Activated CD4-positive, alpha-beta T cell treated with anti-CD3 and anti-CD28 coated beads, Interleukin-2, Interleukin-4, amounts not matched to agents 100 ng/mL and 50 ng/mL, durations not matched to agents 16 hours and 8 hours (primary cell): ENCODE measurements at places on chromosomes 7 and 10.
A peak's percentile ranks its signal among the peaks of the same experiment; 100 is the strongest.

GRCh38 chr7:19011212-19011611 lies 106.2 kb downstream of the TWIST1 start:
- DNase-seq: no peak

DNA sequence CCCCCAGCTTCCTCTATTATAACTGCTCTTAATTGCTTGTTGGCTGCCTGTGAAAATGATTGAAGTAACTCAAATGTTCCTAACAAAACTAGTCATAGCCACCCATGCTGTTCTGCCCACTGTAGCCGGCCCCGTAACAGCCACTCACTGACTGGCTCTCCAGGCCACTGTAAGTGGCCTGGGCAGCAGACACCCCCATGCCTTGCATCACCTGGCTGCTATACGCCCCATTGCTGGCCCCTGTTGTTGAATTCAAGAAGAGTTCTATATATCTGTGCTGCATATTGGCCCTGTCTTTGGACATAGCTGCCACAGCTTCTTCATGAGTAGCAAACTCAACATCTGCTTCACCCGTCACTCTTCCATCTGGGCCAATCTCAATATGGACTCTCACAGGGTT lies 15.1 kb downstream of the FXYD4 start:
- DNase-seq: no peak

DNA sequence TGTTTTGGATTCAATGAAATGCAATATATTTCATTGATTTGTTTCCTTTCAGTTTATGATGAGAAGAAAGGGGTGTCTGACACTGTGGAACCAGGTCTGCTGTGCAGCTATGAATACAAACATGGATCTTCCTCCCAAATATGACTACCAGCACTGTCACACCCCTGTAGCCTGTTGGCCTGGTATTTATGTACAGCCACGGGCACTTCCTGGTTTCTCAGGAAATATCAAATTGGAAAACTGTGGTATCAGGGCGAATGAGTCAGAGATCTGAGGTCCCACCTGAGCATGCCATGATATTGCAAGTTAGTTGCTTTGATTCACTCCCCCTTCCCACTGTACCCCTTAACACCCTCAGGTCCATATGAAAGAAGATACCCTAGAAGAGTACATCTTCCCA lies 87.8 kb downstream of the DNMBP start:
- DNase-seq: no peak

DNA sequence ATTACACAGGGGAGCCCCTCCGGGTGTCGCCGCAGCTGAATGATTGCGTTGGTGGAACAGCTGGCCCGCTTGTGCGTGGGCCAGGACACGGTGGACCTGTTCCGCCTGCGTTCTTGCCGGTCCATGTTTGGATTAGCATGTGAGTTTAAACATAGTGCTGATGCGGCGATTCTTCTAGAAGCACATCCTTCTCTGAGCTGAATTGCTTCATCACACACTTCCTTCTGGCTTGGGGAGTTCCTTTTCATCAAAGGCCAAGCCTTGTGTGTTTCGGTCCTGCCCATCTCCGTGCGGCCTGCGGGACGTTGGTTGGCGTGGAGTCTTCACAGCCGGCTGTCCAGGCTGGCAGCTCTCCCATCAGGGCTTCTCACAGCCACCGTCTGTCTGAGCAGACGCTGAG lies 45.5 kb upstream of the SLC29A4 start:
- DNase-seq: no peak

DNA sequence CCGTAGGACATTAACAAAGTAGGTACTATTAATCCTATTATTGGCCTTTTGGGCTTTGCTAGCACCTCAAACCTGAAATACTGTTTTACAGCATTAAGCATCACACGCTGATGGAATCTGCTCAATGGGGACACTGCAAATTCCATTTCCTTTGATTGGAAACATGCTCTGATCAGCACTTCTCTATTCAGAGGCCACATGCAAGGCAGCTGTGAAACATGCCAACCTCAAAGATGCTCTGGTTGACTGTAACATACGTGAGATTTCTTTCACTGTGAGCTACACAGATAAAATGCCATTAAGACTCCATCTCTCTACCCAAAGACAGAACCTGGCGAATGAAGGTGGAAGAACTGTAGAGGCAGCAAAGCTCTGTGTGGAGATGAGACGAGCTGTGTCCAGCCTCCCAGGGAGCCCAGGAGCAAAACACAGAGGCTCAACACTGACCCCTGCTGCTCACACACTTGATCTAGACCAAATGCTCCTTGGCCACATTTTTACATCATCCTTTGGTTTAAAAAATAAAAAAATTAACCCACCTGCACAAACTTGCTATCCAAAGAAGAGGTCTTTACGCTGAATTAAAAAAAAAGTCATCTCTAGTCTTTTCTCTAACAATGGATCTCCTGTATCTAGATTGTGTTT lies 8.0 kb downstream of the RSU1 start:
- DNase-seq: peak; percentile 47

- DNase-seq: no peak
Observed at GRCh38 chr10:126160571-126160970, 227.7 kb downstream of the ADAM12 start.

GRCh38 chr7:139846297-139846696 lies 17.2 kb downstream of the TBXAS1 start:
- DNase-seq: no peak

DNA sequence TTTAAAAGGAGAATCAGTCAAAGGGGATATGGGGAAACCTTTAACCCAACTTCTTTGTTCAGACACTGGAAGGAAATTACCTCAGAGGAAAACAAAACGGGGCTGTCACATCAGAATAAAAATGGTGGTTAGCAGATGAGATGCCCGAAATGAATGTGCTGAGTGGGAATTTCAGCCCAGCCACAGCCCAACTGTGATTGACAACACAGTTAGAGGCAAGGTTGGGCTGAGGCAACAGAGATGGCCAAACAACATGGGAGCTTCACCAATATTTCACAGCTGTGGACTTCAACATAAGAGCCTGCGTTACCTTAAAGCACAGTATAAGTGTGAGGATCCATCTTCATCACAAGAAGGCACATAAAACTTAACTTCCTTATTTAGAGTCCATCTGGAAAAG lies 133.5 kb upstream of the PTPRZ1 start:
- no peak for DNase-seq

GRCh38 chr7:152677808-152678670 lies 2.1 kb upstream of the XRCC2 start:
- no peak for DNase-seq

DNA sequence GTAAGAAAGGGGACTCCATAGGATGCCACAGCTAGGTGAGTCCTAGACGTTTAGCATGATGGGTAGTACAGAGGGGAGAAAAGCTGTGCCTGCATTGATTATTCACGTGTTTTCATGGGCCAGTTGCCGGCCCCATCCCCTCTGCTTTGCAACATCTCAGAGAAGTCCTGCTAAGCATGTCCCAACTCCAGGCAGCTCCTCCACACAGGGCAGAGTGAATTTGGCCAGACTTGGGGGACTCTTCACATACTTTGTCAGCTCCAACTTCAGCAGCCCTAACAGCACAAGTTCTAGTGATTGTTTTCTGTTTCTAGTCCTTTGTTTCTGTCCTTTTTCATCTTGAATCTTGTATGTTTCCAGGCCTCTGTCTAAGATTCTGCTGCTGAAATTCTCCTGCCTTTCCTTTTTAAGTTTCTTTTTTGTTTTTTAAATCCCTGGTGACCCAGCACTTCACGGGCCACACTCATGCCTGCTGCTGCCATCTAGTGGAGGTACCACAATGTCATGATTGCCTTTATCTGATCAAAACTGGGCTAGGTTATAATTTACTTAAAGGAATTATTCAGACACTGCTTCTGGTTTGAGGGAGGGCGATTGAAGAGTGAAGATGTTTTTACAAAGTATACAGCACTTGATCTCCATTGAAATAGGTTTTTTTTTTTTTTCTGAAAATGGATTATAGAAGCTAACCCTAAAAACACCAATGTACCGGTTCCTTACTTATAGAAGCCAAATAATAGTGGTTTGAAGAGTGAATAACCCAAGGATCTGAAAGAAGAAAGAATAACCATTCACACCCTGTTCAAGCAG lies 276.9 kb downstream of the CSTF2T start:
- peak; percentile 34 for DNase-seq
